ENCODE measurements at places on chromosomes 4 and X.
A peak's percentile ranks its signal among the peaks of the same experiment; 100 is the strongest.

DNA sequence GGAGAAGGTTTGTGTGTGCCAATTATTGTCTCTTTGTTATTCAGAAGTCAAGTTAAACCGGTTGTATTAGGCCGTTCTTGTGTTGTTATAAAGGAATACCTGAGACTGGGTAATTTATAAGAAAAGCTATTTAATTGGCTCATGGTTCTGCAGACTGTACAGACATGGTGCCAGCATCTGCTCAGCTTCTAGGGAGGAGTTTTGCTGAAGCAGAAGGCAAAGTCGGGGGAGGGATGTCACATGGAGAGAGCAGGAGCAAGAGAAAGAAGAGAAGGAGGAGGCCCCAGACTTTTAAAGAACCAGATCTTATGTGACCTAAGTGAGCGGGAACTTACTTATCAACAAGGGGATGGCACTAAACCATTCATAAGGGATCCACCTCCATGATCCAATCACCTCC lies 349.3 kb upstream of the PCDH18 start:
- DNase-seq, result no peak

DNA sequence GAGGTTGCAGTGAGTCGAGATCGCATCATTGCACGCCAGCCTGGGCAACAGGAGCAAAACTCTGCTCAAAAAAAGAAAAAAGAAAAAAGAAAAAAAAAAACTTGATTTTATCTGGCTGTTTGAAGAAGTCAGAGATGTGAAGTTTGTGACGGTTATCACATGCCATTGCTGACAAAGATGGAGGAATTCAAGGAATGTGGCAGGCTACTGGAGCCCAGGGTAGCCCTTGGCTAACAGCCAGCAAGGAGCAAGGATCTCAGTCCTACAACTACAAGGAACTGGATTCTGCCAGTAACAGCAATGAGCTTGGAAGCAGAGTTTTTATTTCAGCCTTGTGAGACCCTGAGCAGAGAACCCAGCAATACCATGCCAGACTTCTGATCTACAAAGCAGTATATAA lies 24.3 kb upstream of the TET2 start:
- DNase-seq, result no peak

DNA sequence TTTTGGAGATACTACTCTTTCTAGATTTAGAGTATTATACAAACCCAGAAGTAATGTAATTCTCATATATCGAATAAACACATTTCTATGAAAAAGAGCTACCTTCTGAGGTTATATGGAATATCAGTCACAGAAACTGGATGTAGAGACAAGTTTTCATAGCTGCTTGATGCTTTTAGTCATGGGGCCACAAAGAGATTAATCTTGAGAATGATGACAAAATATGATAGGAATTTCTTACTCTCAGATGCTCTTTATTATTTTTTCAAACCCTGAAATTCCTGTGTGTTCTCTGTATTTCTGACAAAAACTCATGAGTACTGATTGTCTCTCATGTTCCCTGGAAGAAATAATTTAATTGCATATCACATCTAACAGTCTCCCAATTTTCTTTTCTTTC lies 662.5 kb downstream of the RAPGEF2 start:
- no peak for DNase-seq

DNA sequence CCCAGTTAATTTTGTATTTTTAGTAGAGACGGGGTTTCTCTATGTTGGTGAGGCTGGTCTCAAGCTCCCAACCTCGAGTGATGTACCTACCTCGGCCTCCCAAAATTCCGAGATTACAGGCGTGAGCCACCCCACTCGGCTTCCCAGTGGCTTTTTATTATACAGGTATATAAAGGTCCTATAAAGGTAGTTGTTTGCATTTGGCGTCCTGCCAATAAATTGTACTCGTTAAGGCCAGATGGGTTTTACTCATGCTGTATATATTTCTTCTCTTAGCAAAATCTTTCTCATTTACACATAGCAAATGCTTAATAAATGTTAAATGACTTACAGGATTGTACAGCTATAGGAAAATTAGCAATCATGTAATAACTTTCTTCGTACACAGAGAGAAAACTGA lies 6.9 kb downstream of the SHROOM3 start:
- no peak for DNase-seq

DNA sequence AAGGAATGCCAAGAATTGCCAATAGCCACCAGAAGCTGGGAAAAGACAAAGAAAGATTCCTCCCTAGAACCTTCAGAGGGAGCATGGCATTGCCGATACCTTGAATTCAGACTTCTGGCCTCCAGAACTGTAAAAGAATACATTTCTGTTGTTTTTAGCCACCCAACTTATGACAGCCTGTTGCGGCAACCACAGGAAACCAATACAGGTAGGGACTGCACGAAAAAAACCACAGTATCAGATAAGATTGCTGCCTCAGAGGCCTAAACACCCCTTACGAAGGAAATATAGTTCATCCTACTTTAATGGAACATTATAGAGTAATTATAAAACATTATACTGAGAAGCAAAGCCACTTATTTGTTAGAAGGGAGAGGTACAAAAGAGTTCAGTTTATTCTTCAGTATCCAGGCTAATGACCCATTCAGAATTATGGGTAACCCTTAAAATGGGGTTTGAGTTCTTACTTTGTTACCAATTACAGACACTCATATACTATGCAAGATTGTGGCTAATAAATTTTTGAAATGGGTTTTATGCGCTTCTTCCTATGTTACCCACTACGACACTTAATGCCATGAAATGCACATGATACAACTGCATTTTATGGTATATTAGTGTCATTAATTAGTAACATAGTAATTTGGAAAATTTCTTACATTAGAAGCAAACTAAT lies 37.4 kb upstream of the SMIM10L2A start:
- DNase-seq, result no peak

DNA sequence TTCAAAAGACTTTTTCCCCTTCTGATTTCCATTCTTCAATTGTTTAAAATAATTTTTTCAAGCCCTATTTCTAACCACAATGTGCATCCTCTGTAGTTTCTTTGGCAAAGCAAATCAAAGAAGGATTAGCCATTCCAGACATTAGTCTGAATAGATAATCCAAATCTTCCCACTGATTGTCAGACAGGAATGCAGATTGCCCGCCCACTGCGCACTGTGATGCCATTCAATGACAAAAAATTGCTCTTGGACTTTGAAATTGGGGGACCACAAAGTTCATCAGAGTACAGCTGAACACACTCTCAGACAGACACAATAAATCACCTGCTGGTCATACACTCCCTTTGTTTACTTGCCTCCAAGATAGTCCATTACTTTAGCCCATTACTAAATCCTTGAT lies 216.5 kb upstream of the DKK2 start:
- no peak for DNase-seq

DNA sequence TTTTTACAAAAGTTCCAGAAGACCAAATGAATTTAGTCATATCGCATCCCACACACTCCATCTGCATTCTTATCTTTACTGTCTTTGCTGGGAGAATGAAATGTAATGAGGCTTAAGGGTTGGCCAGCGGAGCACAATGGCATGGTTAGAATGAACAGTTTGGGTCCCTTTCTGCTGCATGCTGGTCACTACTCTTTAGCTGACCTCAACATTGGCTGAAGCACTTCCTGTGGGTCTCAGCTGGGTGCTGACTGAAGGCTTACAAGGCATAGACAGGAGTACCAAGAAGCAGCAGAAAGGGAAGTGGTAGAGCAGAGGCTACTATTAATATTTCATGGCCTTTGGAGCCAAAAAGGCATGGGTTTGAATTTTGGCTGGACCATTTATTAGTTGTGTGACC lies 159.4 kb upstream of the GPC4 start:
- DNase-seq, result no peak

DNA sequence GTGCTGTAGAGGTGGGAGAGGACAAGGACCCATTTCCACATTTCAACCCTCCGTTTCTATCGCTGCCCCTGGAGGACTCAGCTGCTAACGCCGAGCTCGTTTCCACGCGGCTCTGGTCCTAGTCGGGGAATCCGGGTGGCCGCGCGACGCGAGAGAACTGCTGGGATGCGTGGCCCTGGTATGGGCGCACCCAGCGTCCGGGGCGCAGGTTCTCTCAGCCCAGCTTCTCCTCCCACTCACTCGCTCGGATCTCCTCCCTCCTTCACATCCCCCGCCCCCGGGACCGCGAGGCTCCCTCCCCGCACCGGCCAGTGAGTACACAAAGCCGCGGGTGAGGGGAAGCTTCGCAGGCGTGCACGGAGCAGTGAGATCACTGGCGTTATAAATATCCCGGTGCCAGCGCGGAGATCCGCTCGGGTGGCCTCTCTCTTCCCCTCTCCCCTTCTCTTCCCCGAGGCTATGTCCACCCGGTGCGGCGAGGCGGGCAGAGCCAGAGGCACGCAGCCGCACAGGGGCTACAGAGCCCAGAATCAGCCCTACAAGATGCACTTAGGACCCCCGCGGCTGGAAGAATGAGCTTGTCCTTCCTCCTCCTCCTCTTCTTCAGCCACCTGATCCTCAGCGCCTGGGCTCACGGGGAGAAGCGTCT lies at the start of gene FGF5:
FGF5 (plus strand) TSS at position 412 of the 649 bp plus-strand sequence; CDS start at position 573, 161 bp downstream.
- peak; percentile 66 for DNase-seq

- DNase-seq, result no peak
These were observed 56.3 kb upstream of the CXCL8 start for GRCh38 chr4:73684097-73684496.

DNA sequence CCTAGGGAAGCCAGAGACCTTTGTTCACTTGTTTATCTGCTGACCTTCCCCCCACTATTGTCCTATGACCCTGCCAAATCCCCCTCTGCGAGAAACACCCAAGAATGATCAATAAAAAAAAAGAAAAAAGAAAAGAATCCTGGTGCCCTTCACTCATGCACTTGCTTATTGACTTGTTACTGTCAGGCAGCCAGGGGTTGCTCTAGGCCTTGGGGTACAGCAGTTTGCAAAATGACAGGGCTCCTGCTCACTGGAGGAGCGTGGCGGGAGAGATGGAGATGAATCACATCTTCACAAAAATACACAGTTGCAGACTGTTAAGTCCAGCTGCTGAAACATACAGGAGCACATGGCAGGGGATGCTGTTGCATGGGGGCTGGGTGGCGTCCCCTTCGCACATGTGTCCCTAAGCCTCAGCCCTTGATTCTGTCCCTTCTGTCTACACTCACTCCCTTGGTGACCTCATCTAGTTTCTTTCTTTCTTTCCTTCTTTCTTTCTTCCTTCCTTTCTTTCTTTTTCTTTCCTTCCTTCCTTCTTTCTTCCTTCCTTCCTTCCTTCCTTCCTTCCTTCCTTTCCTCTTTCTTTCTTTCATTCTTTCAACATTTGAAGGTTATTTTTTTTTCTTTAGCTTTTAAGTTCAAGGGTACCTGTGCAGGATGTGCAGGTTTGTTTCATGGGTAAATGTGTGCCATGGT lies 16.9 kb upstream of the TMEM271 start:
- no peak for DNase-seq

DNA sequence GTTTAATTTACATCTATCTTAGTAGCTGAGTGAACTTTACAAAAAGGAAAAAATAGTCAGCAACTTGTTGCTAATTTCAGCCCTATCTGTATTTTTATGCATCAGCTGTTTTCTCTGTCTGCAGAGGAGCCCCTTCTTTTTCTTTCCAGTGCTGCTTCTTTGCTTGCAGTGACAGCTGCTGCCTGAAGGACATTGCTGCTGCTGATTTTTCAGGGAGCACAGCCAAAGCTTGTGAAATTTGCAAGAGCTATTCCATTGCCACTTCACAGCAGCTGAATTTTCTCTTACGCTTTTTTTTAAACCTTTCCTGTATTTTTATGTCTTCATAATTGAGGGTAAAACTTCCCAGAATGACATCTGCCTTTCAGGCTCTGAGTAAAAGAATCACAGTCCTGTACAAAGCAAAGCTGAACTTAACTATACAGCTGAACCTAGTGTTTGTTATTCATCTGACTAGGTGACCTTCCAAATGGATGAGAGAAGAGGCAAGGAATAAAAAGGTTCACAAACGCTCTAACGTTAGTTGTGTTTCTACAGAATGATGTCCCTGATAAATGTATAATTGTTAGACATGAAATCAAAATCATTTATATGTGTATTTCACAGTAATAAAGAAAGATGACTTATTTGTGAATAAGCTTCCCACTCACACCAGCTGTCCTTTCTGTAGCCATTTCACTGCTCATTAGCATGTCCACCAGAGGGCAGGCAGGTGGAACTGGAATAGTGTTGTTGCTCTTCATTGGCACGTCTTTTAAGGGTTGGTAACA lies 541.4 kb downstream of the ADGRL3 start:
- no peak for DNase-seq

DNA sequence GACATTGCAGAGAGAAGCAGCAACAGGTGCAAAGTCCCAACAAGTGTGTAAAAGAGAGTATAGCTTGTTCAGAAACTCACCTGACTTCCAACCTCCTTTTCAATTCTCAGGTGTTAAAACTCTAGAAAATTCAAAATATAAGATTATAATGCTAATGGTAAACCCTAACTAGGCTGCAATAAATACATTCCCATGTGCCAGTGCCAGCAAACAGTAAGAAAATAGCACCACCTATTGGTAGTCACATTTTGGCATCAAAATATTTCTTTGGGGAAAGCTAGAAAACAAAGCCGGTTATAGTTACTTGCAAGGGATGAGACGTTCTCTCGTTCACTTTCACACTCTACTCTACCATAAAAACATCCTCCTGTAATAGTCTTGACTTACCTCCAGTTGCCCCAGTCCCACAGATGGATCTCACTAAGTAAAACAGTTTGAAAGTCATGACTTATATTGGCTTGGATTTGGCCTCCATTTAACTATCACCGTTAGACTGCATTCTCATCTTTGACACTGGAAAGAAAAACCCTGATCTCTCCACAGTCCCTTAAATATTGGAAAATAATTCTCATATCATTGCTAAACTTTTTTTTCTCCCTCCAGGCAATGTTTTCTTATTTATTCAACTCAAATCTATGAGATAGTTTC lies 9.6 kb downstream of the BMP3 start:
- DNase-seq, result peak; percentile 12

DNA sequence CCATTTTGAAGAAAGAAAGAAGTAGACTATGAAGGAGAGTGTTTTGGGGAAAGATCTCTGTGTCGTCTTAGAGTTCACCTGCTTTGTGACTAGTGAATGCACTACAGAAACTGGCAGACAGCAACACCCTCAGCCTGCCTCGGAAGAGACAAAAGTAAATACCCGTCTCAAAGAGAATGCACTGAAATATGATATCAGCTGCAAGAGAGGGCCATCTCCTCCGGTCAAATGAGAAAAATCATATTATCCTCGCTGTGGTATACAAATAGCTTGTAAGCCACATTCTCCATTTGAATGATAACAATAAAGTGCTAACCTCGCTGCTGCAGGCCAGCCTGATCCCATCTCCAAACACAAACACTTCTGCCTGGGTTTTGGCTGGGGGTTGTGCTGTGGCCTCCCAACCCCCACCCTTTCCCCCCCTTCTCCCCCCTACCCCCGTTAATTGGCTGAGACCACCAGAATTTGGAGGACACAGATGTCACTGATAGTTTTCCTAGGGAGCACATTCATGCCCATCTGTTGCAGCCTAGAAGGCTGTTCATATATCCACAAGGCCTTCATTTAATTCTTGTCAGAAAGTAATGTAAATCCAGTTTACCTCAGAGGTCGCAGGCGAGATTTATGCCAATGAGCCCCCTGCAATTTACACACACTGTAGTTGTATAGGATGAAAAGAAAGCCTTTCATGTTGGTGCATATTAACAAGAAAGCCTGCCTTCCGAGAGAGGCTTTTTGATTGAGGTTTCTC lies 46.3 kb downstream of the ALPK1 start:
- DNase-seq, result no peak

GRCh38 chrX:79147477-79147876 lies 3.0 kb downstream of the GPR174 start:
- DNase-seq, result no peak

All from NCI-H1930 (cell line).